ENCODE measurements at places on chromosomes 2 and 18.

DNA sequence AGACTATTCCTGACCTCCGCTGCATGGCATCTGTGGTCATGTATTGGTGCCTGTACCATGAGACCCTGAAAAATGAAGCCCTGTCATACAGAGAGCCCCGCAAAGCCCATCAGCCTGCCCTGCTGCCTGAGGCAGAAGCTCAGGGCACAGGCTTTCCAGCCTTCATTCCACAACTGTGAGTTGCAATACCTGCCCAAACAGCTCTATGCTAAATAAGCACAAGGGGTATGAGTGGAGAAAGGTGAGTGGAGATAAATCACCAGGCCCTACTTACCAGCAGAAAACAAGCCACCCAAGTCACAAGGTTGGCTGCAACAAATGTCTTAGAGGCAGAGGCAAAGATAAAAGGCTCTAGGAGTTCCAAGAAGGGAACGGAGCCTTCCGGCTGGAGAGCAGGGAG is 277.4 kb downstream of the TNS1 start:
- no peak for DNase-seq

DNA sequence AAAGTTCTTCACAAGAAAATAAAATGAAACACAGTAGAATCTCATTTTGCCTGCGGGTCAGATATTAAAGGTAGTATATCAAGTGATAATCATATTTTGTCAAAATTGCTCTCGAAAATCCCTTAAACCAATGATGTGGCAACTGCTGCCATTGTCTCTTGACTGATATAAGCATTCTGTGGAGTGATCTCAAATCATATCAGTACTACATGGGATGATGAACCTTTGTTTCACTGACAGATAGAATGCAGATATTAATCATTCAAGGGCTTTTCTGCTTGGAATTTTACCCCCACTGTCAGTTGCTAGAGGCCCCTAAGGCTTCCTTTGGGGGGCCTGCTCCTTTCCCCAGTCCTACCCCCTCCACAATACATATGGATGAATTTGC is 31.3 kb upstream of the MALL start:
- no peak for DNase-seq

GRCh38 chr18:21968338-21968737 is 201.1 kb upstream of the GATA6 start:
- DNase-seq: no peak

DNA sequence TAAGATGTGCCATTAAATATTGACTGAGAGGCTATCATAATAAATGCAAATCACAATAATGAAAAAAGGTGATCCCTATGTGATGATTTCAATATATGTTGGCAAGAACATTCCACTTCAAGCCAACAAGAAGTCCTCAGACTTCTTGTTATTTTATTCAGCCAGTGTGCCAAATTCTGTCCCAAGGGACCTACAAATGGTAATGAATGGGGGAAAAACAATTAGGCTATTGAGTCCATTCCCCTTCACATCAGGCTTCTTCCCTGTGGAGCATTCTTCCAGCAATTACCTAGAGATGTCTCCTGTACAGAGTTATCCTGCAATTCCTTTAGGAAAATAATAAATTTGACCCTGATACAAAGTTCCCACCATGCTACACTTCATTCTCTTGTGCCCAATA is 144.4 kb downstream of the PIEZO2 start:
- DNase-seq: no peak

DNA sequence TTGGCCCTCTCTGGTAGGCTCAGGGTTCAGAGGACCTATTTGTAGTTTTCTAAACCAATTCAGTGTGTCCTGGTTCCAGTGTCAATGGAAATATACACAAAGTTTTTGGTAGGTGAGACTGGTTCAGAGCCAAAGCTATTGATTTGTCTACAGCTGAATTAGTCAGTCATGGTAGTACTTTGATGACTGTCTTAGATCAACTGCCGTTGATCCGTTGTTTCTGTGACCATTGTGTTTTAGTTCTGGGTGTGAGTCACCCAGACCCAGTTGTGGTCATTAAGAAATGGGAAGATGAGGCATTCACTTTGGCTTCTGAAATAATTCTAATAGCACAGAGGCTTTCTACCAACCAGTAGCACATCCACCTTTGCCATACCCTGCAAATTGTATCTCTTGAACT is 16.0 kb upstream of the RPE start:
- DNase-seq: no peak

DNA sequence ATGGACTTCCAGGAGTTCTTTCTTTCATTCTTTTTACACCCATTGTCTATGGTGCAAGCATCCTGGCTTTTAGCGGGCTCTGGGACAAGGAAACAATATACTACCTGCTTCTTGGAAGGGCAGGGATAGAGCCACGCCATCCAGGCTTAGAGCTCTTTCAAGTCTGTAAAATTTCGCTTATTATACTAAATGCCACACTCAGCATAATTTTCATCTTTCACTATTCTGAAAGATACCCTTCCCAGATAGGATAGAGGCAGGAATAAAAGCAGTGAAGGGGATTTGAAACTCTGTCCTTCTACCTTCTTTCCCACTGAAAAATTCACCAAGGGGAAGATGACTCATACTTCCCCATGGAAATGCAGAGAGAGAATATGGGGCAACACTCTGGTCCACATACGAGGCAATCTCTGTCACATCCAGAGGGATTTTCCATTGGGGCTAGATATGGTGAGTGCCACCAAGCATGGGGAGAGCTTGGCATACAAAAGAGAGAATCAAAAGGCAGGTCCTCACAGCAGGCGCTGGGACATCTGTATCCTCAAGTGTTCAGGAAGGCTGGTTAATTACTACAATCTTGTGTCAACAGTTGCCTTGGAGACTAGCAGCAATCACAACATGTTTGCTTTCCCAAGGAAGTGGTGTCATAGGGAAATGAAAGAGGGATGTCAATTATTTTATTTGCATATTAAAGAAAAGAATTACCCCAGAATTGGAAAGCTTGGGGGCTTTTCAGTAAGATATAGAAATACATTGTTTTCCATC is 127.6 kb downstream of the TDRD15 start:
- peak; percentile 79 for DNase-seq

GRCh38 chr2:36147670-36148390 is 207.7 kb upstream of the CRIM1 start:
- DNase-seq: no peak

- DNase-seq: no peak
Measured at GRCh38 chr2:72955228-72956049, 38.1 kb downstream of the EMX1 start.

DNA sequence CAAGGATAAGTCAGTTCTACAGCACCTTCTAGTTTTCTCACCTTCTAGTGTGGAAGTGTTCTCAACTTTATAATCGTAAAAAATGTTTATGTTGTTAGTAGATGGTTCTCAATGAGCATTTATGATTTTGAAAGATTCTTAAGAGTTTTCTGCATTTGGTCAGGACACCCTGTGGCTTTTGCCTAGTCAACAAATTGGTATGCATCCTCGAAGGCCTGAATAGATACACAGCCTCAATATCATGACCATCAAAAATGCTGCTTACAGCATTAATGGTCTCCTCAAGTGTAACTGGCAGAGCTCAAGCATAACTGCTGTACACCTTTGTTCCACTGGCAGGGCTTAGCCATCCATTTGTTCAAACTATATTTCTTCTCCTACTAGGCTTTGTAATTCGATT is 96.7 kb downstream of the CRACDL start:
- DNase-seq: no peak

- DNase-seq: no peak
Measured at GRCh38 chr2:43228321-43228751, 1.9 kb upstream of the ZFP36L2 start.

- no peak for DNase-seq
Measured at GRCh38 chr2:183532514-183532913, 408.3 kb downstream of the NUP35 start.

GRCh38 chr2:15648593-15649525 is 57.2 kb downstream of the DDX1 start:
- DNase-seq: no peak

GRCh38 chr18:62524440-62525200 is 1.8 kb downstream of the ZCCHC2 start:
- DNase-seq: peak; percentile 72

GRCh38 chr18:35117951-35118411 is 76.8 kb downstream of the MAPRE2 start:
- DNase-seq: no peak

DNA sequence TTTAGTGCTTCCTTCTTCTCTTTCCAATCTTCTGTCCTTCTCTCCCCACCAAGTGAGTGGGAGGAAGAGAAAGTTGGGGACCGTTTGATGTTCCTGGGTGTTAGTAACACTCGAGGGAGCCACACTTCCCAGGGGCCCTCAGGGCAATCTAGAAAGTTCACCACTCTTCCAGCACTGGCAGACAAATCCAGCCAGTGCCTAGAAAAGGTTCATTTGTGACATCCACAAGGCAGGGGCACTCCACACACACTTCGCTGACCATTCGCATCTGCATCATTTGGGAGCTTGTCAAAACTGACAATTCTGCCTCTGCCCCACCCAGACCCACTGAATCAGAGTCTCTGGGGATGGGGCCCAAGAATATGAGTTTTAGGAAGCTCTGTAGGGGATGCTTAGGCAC is 86.8 kb upstream of the ST3GAL5 start:
- DNase-seq: no peak

- DNase-seq: no peak
Measured at GRCh38 chr18:50179465-50179864, 15.5 kb downstream of the MYO5B start.

DNA sequence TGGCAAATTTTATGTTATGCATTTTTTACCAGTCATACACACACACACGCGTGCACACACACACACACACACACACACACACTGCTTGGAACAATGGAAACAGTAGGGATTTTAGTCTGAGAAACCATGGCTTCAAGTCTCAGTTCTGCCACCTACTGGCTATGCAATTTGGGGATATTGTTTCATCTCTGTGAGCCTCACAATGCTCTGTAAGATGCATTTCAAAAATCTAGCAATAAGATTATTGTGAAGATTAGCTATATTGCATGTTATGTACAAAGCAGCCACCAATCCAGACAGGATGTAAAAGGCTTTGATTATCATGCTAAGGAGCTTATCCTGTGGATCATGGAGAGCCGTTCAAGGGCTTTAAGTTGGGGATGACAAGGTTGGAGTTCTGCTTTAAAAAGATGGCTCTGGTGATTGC is 401.4 kb downstream of the NBAS start:
- peak; percentile 27 for DNase-seq

- DNase-seq: no peak
Measured at GRCh38 chr2:197024206-197024605, 97.7 kb upstream of the PGAP1 start.

DNA sequence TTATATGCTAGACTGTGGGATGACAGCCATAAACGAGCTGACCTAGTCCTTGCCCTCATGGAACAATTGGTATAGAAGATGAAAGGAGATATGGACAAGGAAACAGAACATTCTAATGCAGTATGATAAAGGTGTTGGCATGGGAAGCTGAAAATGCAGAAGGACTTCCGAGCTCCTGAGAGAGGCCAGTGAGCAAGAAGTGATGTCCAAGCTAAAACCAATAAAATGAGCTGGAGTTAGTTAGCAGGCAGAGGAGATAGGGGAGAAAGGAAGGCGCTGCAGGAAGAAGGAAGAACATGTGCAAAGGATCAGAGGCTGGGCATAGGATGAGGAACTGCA is 64.5 kb downstream of the BOD1L2 start:
- no peak for DNase-seq

GRCh38 chr2:144596073-144596871 is 76.4 kb upstream of the ZEB2 start:
- no peak for DNase-seq

- DNase-seq: no peak
Measured at GRCh38 chr2:109529532-109530449, 84.0 kb downstream of the SEPTIN10 start.
